Stomach (tissue), 19 donors: ENCODE measurements at places on chromosomes 11 and 22. TPM values are rescaled to one million over a fixed set of nuclear protein-coding genes. Genes with fewer than 3 reads are reported as not detected.

GRCh38 chr11:46611526-46612304 lies 5.3 kb downstream of the HARBI1 start:
- DNase-seq, result peak; percentile 53

The TSSK2 gene
- 0.08 TPM for polyA plus RNA-seq

The FAU gene
- 1,111 TPM for polyA plus RNA-seq

GRCh38 chr11:67584205-67584880 lies 731 bp downstream of the GSTP1 start:
- DNase-seq, result peak; percentile 81

DNA sequence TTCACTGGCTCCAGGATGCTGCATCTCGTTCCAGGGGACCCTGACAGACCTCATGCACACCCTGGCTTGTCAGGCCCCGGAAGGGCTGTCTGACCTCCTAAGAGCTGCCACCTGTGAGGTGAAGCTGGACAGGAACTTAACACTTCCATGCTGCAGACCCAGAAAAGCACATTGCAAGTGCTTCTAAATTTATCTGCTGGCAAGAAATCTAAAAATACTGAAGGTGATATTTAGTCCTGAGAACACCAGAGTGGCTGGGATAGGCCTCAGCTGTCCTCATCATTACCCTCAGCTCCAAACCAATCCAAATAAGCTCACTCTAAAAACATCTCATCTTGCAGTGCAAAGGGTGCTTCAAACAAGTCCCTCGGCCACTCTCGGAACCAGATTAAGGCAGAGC lies 46.7 kb downstream of the ABTB2 start:
- no peak for DNase-seq

DNA sequence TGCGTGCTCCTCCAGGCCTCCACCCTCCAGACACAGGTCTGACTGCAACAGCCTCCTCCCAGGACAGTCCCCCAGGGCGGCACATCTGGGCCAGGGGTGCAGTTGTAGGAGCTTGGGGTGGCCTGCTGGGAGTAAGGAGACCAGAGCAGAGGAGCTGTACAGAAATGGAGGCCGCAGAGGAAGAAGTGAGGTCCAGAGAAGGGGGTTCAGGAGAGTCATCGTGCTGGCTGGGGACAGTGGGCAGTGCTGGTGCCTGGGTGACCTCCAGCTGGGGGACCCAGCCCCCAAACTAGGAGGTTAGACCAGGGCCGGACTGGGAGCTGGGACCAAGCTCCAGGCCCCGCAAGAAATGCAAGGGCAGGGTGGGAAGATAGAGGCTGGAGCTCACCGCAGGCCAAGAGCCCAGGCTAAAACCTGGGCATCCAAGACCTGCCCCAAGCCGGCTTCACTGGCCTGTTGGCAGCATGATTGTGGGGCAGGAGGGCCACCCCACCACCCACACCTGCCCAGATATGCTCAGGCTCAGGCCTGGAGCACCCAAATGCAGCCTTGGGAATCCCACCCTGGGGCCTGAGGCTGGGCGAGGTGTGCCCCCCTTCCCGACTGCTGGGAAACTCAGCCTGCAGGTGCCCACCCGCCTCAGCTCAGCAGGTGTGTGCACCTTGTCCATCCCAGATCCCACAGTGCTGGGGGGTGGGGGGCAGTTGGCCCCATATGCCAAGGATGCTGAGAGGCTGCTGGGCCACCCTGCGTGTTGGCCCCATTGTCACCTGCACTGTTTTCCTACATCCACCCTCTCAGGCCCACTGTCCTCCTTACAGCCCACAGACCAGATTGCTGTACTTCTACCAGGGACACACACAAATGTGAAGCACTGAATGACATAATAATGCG lies 96.9 kb downstream of the MORC2 start:
- no peak for DNase-seq

The C11orf97 gene
- polyA plus RNA-seq, result not detected

- no peak for DNase-seq
Measured at GRCh38 chr22:45334528-45334927, 24.8 kb downstream of the FAM118A start.

The KBTBD3 gene
- 2.0 TPM for polyA plus RNA-seq

- no peak for DNase-seq
Measured at GRCh38 chr11:114847306-114847975, 169.1 kb downstream of the NXPE2 start.

- DNase-seq, result no peak
Measured at GRCh38 chr11:93131709-93132108, 66.1 kb downstream of the SLC36A4 start.

DNA sequence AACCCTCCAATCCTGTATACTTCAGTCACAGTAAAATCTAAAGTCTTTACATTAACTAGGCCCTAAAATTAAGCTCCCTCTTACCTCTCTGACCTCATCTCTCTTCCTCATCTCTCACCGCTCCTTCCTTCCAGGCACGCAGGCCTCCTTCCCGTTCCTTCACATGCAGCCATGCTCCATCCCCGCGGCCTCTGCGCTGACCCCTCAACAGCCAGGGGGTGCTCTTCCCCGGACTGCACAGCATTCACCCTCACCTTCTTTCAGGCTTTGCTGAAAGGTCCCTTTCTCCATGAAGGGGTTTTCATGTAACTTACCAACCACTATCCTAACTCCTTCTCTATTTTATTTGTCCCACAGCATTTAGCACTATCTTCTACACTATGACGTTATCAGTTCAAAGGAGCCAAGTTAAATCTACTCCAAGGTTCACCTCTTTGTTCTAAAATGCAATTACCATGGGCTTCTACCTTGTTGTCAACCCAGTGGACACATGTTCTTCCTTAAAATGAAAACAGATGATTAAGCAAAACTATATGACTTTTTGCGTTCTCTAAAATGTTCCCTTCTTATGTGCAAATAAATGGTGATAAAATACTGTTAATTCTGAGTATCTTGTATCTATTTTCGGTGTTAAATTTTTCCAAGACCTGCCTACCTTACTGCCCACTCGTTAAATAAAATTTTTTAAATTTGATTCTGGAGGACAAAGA lies 57.8 kb upstream of the APOA1 start:
- DNase-seq, result peak; percentile 64

The IL17REL gene
- not detected for polyA plus RNA-seq

The SEPTIN3 gene
- polyA plus RNA-seq, result 1.4 TPM

The MEI1 gene
- 1.6 TPM for polyA plus RNA-seq

The BRSK2 gene
- polyA plus RNA-seq, result 6.9 TPM

The LUZP2 gene
- 0.06 TPM for polyA plus RNA-seq

The NLRP10 gene
- polyA plus RNA-seq, result not detected

- no peak for DNase-seq
Measured at GRCh38 chr11:121439337-121439736, 12.8 kb upstream of the SORL1 start.

The SHANK2 gene
- 2.1 TPM for polyA plus RNA-seq

DNA sequence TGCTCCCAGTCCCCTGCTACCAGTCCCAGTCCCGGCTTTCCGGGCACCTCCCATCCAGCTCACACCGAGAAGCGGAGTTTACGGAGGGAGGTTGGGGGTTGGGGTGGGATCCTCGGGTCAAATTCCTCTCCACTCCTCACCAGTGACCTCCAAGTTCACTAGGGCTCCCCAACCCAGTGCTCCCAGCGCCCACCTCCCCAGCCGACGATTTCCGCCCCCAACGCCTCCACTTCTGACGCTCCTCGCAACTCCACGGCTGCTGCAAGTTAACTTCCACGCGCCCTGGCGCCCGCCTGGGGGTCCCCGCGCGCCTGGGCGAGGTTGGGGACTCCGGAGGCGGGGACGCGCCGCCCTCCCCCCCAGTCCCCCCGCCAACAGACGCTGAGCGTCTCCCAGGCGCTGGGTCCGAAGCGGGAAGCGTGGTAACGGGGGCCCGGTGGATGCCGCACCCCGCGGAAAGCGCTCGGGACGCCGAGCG lies 526 bp downstream of the TPST2 start:
- peak; percentile 38 for DNase-seq

The BLID gene
- polyA plus RNA-seq, result not detected

DNA sequence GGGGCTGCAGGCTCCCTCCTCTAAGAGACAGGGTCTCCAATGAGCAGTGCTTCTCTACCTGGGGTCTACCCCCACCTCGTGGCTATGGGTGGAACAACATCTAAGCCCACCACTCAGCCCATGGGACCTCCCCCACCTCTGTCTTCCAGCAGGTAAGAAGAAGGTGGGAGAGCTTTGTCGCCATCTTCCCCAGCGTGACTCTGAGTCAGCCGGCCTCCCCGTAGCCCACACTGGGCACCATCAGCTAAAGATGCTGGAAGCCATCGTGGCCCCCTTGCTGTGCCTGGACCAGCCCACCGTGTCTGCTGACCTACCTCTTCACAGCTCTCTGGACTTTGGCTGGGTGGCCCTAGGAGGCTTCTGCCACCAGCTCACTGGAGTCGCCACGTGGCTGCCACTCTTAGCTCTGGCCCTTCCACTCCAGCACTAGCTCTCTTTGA lies 944 bp downstream of the C11orf86 start:
- no peak for DNase-seq

DNA sequence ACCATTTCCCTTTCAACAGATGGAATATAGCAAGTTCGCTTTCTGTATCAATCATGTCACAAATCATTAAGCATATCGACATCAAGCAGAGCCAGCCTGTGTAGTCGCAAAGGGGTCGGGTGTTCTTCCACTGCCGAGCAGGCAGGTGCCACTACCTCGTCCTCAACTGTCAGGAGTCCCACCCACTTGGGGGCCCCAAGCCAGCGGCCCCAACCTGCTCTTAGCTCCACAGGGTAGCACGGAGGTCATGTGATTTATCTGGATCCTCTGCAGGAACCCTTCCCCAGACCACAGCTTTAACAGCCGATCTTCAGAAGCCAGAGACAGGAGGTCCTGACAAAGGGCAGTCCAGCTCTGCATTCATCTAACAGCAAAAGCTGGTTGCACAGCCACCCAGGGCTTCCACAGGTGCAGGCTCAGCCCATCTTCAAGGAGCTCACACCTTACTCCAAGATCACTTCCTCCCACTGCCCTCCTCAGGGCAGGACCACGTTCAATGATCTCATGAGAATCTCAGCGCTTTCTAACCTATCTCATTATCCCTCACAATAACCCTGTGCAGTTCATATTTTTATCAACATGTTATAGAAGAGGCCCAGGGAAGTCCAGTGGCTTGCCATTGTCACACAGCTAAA lies 110.2 kb downstream of the TRIM29 start:
- no peak for DNase-seq

The ELMOD1 gene
- not detected for polyA plus RNA-seq
